ENCODE measurements at places on chromosomes 12 and 14. TPM values are rescaled to one million over a fixed set of nuclear protein-coding genes. Genes with fewer than 3 reads are reported as not detected.

- peaks cover 9% of the 10 kb centered on the region for H3K27me3 ChIP-seq
- no peaks in the 10 kb centered on the region for H3K4me1 ChIP-seq
- no peaks in the 10 kb centered on the region for H3K36me3 ChIP-seq
- DNase-seq, result no peak
These were observed 120.2 kb downstream of the EMP1 start for GRCh38 chr12:13316587-13317246.

DNA sequence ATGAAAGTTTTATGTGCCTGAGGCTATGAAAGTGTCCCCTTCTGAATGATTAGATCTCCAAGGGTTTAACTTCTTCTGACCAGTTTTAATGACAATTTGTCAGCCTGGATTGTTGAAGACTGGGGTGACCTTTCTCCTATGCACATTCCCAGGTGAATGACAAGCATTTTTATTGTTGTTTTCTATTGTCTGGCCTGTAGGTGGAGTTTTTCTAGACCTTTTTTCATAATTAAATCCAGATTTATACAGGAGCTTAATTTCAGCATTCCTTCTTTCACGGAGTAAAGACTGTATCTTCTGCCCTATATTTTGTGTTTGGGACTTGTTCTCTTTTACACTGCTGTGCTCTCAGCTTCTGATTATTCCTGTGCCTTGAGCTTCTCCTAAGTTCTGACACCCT lies 125.0 kb upstream of the FAR2 start:
- DNase-seq, result no peak
- H3K27me3 ChIP-seq, result no peaks in the 10 kb centered on the region
- H3K4me1 ChIP-seq, result no peaks in the 10 kb centered on the region

GRCh38 chr12:121812921-121813896 lies 9.4 kb downstream of the SETD1B start:
- DNase-seq, result no peak
- H3K27me3 ChIP-seq, result no peaks in the 10 kb centered on the region
- no peak overlapping the region for H3K4me3 ChIP-seq
- no peak overlapping the region for H3K27ac ChIP-seq

GRCh38 chr12:88630561-88630960 lies 50.3 kb upstream of the KITLG start:
- DNase-seq, result no peak
- no peak overlapping the region for H3K4me3 ChIP-seq
- no peak overlapping the region for H3K27ac ChIP-seq
- no peaks in the 10 kb centered on the region for H3K36me3 ChIP-seq
- H3K4me1 ChIP-seq, result no peaks in the 10 kb centered on the region
- H3K27me3 ChIP-seq, result no peaks in the 10 kb centered on the region

DNA sequence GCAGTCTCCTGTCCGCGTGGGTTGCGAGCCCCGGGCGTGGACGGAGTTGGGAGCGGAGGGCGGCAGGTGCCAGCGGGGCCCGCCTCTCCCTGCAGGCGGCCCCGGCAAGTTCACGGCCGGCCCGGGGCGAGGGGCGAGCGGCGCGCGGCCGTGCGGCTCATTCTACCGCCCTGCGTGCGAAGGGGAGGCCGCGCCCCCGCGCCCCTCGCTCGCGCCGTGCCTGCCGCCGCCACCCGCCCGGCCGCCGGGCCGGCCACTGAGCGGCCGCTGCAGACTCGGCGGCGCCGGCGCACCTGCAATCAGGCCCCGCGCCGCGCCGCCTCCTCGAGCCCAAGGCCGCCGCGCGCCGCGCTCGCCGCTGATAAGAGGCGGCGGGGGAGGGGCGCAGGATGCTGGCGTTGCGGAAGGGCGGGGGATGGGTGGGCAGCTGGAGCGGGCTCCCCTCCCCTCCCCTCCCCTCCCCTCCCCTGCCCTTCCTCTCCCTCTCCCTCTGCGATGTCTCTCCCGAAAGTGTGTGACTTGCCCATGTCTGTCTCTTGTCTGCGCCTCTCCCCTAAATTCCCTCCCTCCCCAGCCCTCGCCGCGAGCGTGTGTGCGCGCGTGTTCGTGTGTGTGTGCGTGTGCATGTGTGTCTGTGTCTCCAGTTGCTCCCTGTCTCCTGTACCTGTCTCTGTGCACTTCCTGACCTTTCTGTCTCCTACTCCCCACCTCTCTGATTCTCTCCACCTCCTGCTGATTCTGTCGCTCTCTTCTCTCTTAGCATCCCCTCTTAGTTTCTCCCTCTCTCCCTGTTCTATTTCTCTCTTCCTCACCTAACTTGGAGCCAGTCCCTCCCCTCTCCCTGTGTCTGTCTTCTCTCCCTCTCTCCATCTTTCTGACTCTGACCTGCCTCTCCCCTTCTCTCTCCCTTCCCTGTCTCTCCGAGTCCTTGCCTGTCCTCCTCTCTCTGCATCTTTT lies 768.1 kb upstream of the TBX3 start:
- H3K27ac ChIP-seq, result no peak overlapping the region
- H3K4me3 ChIP-seq, result peak overlapping the region; percentile 21
- H3K27me3 ChIP-seq, result no peaks in the 10 kb centered on the region

- H3K27ac ChIP-seq, result no peak overlapping the region
- H3K27me3 ChIP-seq, result no peaks in the 10 kb centered on the region
- peak; percentile 48 for DNase-seq
- no peaks in the 10 kb centered on the region for H3K36me3 ChIP-seq
These were observed 6.3 kb downstream of the CLEC2A start for GRCh38 chr12:9925705-9926393.

GRCh38 chr14:102034301-102034700 lies 52.5 kb downstream of the HSP90AA1 start:
- no peak for DNase-seq
- H3K36me3 ChIP-seq, result peaks cover 96% of the 10 kb centered on the region
- H3K27ac ChIP-seq, result no peak overlapping the region

- DNase-seq, result no peak
- no peak overlapping the region for H3K27ac ChIP-seq
- H3K36me3 ChIP-seq, result peaks cover 3% of the 10 kb centered on the region
These were observed 119.0 kb upstream of the SLC38A2 start for GRCh38 chr12:46491548-46491947.

DNA sequence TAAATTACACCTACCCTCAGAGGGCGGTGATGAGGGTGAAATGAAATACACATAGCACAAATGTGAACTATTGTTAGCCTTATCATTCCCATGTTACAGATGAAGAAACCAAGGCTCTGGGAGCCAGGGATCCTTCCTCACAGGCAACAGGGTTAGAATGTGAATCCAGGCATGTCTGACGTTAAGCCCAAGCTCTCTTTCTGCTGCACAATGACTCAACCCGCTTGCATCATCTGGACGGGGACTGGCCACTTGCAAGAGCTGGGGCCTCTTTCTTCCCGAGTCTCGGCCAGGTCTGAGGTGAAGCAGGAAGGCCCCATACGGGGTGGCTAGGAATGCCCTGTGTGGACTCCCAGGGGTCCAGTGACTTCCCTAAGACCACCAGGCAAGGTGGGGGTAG lies 105.2 kb downstream of the RBM19 start:
- no peaks in the 10 kb centered on the region for H3K27me3 ChIP-seq
- no peak overlapping the region for H3K4me3 ChIP-seq
- peak; percentile 67 for DNase-seq
- H3K27ac ChIP-seq, result peak overlapping the region; percentile 79

DNA sequence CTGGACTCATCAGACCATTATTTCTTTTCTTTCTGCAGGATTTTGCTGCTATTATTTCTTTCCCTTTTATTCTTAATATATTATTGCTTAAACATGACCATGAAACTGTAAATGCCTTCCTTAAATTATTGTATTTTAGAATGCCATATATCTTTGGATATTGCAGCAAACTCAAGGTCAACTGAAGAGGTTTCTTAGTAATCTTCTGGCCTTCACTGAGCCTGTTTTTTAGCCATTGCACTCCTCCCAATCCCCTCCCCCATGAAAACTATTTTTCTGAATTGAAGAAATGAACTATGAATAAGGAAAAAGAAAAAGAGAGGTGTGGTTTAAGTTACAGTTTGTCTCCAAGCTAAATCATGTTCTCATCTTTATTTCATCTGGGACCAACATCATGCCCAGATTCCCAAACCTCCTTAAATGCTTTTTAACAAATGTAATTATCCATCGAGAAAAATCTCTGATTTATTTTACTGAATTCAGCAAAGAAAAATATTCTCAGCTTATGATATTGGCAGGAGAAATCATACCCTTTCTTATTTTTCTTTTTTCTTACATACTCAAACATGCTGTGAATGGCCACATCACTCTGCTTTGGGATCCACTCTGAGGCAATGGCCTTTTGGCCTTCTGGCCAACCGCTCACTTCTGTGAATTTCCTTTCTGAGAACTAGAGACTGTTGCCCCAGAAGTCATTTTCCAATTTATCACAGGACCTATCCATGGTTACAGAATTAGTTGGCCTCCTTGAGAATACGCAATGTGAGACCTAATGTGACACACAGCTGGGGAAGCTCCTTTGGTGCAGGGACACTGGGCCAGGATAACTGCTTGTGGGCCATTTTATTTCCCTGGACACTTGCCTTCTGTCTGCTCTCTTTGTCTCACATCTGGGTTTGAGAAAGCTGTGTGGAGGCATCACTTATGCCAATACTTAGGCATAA lies 50.9 kb downstream of the IGF1 start:
- DNase-seq, result no peak
- H3K4me1 ChIP-seq, result peaks cover 31% of the 10 kb centered on the region
- no peak overlapping the region for H3K4me3 ChIP-seq
- H3K27ac ChIP-seq, result no peak overlapping the region
- H3K27me3 ChIP-seq, result no peaks in the 10 kb centered on the region
- H3K36me3 ChIP-seq, result no peaks in the 10 kb centered on the region

DNA sequence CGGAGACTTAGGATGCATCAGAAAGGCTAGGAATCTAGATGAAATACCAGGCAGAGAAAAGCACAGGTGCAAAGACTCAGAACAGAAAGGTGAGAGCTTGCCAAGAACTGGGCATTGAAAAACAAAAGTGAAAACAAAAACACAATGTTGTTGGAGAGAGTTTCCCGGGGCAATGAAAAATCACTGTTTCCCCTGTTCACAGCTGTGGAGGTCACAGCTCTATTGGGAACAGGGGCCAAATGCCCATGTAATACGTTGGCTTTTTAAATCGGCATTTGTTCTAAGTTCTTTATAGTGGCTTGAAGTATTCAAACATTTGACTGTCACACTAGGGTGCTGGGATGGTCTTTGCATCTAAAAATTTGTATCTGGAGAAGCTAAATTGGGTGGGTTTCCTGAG lies 108.3 kb downstream of the SLC15A4 start:
- no peaks in the 10 kb centered on the region for H3K36me3 ChIP-seq
- H3K27me3 ChIP-seq, result no peaks in the 10 kb centered on the region
- no peaks in the 10 kb centered on the region for H3K4me1 ChIP-seq

DNA sequence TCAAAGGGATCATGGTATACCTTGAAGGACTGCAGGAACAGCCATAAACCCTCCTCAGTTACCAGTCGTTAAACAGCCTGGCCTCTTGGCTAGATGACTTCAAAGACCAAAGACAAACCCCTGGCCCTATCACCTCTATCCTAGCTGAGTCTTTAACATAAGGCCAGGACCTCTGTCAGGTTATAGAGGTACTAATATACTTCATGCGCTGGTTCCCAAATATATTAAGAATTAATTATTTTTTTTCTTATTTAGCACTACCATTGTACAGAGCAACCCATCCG lies 459.8 kb downstream of the RAD51B start:
- peaks cover 13% of the 10 kb centered on the region for H3K4me1 ChIP-seq
- DNase-seq, result no peak
- H3K36me3 ChIP-seq, result no peaks in the 10 kb centered on the region
- H3K27ac ChIP-seq, result no peak overlapping the region
- no peaks in the 10 kb centered on the region for H3K27me3 ChIP-seq

DNA sequence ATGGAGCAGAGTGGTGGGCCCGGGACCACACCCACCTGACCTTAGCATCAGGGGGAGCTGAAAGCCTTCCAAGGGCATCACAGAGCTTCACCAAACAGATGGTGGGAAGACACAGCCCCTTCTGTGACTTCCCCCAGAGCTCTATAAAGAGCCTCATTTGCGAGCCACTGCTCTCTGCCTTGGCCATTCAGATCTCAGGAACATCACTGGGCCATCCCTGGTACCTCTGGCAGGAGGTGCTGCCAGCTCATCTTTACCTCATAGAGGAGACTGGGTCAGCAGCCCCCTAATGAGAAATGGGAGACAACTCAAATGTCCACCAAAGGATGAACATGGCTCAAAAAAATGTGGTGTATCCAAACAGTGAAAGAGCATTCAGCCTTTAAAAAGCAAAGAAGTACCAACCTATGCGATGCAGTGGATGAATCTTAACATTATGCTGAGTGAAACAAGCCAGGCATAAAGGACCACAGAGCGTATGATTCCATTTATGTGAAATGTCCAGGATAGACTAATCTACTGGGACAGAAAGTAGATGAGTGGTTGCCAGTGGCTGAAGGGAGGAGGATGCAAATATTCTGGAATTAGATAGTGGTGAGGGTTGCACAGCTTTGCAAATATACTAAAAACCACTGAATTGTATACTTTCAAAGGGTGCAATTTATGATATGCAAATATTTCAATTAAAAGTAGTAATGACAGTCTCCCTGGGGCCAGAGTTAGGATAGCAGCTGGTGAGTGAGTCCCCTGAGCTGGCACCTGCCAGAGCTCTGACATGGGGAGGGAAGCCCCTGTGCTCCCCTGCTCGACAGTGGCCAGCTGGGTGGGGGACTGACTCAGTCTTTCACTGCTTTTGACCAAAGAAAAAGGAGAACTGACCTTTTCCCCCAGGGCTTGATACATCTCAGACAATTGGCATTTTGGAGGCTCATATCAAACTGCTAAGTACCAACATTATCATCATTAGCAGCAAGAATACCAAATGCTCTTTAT lies 116.6 kb downstream of the GCH1 start:
- peaks cover 83% of the 10 kb centered on the region for H3K36me3 ChIP-seq
- no peaks in the 10 kb centered on the region for H3K27me3 ChIP-seq
- no peak overlapping the region for H3K27ac ChIP-seq
- no peaks in the 10 kb centered on the region for H3K4me1 ChIP-seq
- DNase-seq, result no peak

DNA sequence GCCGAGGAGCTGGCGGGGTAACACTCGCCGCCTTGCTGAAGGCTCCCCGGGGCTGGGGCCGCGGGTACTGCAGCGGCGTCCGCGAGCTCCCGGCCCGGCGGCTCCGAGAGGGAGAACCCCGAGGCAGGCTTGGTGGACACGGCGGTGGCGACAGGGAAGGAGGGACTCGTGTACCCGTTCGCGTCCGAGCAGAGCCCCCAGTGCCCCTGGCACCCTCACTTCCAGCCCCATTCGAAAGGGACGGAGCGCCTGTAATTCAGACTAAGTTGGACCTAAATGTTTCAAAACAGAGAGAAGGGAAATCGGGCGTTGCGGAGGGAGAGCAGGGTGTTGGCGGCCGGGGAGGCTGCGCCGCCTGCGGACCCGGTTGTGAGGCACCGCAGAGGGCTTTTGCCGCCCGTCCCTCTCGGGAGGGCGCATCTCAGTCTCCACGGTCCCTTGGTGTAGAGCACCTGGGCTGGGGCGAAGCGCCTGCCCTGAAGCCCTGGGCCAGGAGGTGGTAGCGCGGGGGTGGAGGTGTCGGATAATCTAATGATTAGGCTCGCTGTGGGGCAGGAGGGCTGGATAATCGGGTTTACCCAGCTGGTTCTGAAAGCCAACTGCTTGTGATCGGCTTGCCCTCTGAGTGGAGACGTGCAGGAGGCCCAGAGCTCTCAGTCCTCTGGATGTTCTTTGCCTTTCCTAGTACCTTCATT lies 771 bp downstream of the DAAM1 start:
- H3K27me3 ChIP-seq, result peaks cover 7% of the 10 kb centered on the region
- peak overlapping the region; percentile 75 for H3K4me3 ChIP-seq
- DNase-seq, result peak; percentile 36
- H3K27ac ChIP-seq, result peak overlapping the region; percentile 65

Gene AMDHD1
- 0.41 TPM for total RNA-seq

Gene VRTN
- not detected for total RNA-seq

All from SJSA1 (cell line).